ENCODE measurements at places on chromosomes 1 and 21.

- ATAC-seq = no peak
Measured at GRCh38 chr1:234315588-234315987, 57.7 kb upstream of the COA6 start.

DNA sequence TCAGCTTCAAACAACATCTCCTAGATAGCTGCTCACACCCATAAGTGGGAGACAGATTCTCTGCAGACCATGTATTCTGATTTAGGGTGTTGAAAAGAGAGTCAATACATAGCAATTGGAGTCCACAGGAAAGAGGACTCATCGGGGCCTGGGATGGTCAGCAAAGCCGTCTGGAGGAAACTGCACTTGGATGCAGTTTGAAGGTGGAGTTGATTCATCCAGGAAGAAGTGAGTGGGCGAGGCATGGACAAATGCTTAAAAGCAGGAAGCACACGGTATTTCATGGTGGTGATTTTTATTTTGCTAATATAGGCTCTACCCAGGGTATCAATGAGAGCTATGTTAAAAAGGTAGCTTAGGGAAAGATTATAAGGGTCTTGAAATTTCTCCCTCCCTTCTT is 36.8 kb upstream of the DIRAS3 start:
- ATAC-seq = no peak

DNA sequence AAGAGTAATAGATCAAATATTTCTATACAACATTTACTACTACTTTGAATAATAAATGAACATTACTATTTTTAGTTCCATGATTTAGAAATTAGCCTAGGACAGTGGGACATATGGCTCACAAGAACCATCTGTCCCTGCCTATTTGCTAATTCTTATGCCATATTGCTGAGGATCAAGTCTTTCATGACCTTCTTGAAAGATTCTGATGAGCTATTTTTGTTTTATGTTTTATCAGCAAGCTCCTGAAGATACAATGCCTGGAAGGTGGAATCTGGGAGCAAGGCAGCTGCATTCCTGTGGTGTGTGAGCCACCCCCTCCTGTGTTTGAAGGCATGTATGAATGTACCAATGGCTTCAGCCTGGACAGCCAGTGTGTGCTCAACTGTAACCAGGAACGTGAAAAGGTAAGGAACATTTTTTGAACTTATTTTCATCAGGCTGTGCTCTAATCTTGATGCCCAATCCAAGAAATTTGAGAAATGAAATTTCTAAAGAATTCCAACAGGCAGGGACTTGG is 326.7 kb downstream of the PAPPA2 start:
- ATAC-seq = no peak

DNA sequence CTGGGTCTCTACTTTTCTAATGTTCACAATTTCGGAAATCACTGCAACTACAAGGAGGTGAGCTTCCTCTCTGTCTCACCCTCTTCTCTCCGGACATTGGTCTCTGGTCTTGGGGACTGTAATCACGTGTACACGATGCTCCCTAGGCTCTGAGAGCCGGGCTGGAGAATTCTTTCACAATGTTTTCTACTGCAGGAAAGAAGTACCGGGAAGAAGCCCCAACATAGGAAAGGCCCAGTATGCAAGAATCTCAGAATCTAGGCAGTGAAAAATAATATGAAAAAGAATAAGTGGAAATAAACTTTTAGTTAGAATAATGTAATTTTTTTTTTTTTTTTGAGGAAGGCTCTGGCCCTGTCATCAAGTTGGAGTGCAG is 13.5 kb upstream of the HJV start:
- ATAC-seq = no peak

DNA sequence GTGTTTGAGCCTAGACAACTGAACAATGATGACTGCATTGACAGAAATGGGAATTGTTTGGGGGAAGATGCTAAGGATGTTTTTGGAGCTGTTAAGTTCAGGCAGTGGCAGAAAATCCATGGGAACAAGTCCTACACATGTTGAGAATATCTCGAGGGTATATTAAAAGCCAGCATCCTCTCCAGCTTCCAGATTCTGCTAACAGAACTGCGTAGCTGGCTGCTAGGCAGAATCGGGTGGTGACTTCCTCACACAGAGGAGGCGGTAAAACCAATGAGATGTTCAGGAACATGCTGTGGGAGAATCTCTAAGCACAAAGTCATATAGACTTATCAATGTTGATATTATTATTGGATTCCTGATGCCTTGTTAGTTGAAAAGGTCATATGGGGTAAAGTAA is 14.8 kb downstream of the FAM163A start:
- ATAC-seq = no peak

DNA sequence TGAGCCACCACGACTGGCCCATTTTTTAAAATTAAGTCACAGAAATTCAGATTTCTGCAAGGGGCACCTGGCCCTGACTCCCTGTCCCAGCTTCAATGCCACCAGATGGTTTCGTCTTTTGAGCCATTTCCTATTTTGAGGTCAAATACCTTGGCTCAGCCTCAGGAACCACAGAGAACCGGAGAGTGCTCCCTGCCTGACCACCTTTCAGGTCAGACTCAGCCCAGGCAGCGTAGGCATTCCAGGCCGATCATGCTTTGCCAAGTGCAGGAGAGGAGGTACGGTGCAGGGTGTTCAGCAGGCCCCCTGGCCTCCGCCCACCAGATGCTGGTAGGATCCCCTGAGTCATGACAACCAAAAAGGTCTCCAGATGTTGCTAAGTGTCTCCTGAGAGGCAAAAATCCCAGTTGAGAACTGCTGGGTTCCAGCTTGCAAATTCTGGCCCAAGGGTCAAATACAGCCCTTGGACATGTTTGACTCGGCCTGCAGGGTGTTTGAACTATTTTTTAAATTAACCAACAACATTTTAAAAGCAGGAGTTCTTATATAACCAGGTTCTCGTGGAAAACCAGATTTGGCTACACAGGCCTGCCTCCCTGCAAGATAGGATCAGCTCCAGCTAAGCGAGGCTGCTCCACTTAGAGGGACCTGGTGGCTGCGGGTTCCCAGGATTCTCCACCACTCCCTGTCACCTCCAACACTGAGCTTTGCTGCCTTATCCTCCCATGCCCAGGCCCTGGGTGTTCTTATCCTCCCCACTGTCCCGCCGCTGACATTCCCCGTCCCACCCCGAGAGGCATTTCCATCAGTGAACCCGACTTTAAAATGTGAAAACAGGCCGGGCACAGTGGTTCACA is 61.9 kb upstream of the TARDBP start:
- no peak for ATAC-seq

Data from SK-N-SH treated with all-trans-retinoic acid at 6 μM for 48 hours (cell line).